ENCODE measurements at places on chromosomes 7 and 10.

GRCh38 chr10:25575343-25575742 lies 358.7 kb upstream of the MYO3A start:
- no peak for DNase-seq

- DNase-seq = no peak
Observed at GRCh38 chr10:131856441-131857094, 44.2 kb upstream of the PPP2R2D start.

DNA sequence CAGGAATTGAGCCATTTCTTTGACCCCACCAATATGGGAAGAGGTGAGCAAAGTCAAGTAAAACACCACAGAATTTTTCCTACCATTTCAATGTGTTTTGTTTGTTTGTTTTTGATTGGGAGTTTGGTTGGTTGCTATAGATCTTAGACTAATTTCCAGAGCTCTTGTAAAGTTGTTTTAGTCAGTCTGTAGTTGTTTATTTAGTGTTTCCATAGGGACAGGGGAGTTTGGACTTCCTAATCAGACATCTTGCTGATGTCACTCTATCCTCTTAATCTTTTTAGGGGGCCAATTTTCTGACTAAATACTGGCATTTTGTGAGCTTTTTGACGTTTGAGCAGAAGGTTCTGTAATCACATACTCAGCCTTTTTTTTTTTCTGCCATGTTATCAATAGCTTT lies 266.9 kb downstream of the ABCA13 start:
- DNase-seq = no peak

DNA sequence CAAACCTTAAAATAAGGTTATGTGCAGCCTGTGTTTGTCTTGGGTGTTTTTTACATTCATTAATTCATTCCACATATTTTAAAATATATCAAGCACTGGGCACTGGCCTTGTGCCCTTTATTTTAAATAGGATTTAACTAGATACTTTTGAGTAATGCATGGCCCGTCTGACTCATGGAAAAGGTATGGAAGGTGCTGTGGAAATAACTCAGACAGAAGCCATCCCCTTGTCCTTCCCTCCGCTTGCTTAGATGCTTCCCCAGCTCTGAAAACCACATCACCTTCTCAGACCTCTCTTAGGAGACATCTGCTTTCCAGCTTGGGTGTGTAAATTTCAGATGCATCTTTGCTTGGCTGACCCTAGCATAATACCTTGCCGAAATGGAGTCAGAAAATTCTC lies 30.5 kb downstream of the SLC18A2 start:
- no peak for DNase-seq

GRCh38 chr10:17029581-17030271 lies 99.9 kb downstream of the CUBN start:
- DNase-seq = no peak

DNA sequence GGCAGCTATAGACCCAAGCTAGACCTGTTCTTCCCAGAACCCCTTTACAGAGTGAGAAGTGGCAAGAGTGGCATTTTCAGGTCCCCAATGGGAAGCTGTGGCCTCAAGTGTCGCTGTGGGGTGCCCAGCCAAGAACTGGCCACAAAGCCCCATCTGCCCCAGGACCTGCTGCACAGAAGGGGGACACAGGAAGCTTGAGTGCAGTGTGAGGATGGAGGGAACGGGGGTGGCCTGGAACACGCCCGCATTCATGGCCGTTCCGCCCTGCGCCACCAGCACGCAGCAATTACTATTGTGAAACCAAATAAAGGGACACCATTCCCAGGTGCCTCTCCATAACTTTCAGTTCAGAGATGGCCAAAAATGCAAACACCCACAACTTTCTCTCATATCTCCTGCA lies 237.6 kb upstream of the TCERG1L start:
- DNase-seq = no peak

DNA sequence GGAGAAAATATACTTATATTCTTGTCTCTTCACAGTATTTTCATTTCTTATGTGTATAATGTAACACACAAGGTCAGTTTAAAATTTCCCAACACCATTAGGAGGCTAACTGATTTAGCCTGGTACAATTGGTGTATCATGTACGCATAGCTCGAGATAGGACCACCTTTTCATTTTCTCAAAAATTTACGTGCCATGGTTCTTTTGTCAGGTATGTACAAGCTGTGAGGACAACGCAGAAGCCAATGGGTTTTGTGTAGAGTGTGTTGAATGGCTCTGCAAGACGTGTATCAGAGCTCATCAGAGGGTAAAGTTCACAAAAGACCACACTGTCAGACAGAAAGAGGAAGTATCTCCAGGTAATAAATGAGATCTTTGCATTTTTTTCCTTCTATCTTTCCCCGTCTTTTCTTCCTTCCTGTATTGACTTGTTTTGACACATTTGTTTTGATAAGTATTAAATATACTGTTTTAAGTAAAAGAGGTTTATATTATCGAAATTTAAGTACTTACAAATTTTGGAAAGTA lies 55.0 kb downstream of the TRIM24 start:
- DNase-seq = no peak

- peak; percentile 44 for DNase-seq
Observed at GRCh38 chr10:55058800-55059199, 257.8 kb upstream of the PCDH15 start.

DNA sequence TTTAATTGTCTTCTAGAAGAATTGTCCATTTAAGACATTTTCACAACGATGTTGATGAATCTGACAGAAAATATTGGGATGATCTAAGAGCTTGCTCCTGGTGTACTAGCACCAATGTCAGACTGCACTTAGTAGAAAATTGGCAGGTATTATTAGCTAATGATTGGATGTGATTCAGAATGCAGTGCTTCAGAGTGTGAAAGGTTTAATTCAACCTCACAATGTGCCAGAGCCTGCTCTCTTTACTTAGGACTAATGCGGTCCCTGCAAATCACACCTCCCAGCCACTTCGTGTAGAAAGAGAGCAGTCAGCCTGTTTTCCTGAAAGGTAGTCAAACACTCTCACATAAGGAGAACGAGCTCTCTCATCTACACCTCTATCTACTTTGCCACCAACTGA lies 197.5 kb downstream of the ZNF438 start:
- no peak for DNase-seq

DNA sequence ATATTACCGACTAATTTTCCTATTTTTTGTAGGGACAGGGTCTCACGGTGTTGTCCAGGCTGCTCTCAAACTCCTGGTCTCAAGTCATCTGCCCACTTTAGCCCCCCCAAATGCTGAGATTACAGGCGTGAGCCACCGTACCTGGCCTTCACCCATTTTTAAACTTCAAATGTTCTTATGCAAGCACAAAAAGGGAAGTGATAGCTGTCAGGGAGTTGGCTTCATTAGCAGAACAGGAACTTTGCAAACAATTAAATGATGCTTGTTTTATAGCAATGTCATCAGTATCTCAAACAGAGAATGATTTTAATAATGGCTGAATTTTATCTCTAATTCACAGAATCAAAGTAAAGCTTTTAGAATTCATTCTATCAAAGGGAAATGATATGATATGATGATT lies 49.8 kb upstream of the FAM171A1 start:
- no peak for DNase-seq

DNA sequence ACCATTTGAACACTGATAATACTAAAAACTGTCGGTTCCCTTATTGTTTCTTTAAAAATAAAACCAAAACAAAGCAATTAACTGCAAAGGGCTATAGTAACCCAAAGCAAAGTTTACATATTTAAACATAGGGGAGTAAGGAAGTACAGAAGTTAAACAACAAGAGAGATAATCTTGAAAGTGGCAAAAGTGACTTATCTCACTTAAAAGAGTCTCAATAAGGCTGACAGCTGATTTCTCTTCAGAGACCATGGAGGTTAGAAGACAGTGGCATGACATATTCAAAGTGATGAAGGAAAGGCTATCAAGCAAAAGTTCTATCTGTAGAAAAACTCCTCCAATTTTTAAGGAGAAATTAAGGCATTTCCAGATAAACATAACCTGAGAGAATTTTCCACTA lies 233.5 kb upstream of the HDAC9 start:
- peak; percentile 51 for DNase-seq

DNA sequence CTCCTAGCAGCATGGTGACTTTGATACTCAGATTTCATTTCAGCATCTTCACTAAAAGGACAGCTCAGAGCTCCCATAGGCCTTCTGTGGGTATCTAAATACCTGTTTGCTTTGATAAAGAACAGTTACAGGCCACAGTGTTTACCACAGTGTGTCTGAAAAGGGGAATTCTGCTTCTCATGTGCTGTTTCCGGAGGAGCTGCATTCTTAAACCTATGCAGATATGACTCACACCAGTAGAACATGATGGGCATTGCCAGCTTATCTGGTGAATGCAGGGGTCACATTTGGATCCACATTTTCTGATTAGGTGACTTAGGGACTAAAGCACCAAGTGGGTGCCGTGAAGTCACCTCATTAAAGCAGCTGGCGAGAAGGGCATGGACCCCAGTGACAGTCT lies 52.6 kb downstream of the TRRAP start:
- DNase-seq = no peak

GRCh38 chr7:73899731-73900142 lies 38.8 kb downstream of the TMEM270 start:
- peak; percentile 21 for DNase-seq

DNA sequence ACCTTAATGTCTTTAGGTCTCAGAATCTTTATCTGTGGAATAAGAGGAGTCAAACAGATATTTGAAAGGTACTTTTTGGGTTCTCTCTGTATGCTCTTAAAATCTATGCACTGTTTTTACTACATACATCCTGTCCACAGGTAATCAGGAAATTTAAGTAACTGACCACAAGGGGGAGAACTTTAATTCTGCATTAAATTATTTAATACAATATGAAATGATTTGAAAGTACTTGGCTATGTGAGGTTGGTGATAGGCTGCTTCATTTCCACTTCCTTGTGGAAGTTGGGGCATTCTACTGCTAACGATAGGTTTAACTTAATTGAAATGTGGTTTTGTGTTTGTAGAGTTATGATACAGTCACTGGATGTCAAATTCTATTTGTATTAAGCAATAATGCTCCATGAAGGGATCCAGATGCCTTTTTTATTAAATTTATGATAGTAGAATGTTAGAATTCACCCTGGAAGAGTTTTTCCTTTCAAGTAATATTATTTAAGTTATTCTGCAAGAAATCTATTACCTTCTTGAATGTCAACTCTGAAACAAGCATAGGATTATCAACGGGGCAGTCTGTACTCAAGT lies 6.0 kb downstream of the TEX47 start:
- DNase-seq = peak; percentile 57

DNA sequence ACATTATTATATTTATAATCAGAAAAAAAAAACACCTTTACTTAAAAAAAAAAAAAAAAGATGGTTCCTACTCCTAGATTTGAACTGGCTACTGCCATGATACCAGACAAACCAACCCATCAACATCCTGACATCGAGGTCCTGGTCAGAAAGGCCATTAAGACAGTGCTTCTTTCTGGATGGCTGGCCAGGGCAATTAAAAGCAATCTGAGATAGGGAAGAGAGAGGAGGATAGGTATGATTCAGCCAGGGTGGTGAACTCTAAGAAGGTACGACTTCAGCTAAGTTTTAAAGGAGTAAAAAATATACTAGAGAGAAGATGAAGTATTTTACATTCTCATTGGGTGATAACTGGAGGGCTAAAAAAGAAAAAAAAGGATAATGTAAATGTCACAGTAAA lies 139.0 kb downstream of the DOCK4 start:
- DNase-seq = peak; percentile 76

DNA sequence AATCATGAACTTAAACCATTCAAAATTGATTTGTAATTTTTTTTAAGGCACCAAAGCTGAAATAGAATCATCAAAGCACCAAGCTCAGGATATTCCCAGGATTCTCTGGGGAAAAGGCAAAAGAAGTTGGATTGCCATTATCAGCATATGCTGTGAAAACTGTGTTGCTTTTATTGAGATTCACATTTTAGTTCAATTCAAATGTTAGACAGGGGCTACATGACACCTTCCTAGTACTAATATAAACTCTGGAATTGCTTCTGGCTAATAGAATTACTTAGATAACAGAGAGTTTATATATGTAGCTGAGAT lies 4.3 kb upstream of the NDST2 start:
- DNase-seq = no peak

GRCh38 chr10:98808282-98808892 lies 361.7 kb upstream of the HPS1 start:
- DNase-seq = no peak

DNA sequence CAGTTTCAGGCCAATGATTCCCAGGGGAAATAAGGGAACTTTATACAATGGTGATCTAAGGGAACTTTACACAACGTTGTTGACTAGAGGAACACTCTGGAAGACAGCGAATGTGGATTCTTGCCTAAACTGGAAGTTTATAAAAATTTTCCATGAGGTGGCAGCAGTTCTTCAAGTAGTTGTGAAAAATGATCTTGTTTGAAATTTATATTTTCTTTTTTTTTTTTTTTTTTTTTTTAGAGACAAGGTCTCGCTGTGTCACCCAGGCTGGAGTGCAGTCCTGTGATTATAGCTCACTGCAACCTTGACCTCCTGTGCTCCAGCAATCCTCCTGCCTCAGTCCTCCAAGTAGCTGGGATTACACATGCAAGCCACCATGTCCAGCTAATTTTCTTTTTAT lies 32.1 kb upstream of the GTF2I start:
- DNase-seq = peak; percentile 19

DNA sequence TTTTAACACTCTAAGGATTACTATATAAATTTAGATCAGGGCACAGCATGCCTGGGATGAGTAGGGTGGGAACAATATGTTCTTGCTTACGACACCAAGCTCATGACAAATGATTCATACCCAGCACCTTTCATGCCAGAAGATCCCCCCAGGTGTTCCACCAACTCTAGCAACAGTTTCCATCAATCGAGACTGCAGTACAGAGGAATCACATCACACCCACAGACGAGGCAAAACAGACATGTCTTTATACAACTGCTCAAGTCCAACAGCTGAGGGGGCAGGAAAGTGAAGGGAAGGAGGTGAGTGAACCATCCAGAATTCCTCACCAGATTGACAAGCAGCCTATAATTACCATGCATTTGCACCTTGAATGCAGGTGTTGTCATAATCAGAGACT lies 3.6 kb downstream of the SORCS1 start:
- DNase-seq = no peak

- DNase-seq = peak; percentile 80
Observed at GRCh38 chr10:48691812-48692528, 7.3 kb downstream of the WDFY4 start.

DNA sequence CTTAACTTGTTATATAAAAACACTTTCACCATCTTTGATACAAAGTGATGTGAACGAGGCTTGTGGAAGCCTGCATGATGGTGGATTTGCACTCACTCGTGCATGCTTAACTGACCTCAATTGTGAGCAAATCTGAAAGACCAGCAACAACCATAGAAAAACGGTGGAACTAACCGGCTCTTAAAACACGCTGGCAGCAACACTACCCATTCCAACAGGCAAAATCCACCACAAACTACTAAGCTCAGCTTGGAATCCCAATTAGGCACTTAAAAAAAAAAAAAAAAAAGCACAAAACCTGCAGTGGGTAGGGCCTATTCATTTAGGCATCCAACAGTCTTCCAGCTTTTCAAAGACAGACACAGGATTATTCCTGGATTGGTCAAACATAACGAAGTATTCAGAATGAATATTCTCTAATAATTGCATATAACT lies 1.8 kb downstream of the GDI2 start:
- peak; percentile 36 for DNase-seq

DNA sequence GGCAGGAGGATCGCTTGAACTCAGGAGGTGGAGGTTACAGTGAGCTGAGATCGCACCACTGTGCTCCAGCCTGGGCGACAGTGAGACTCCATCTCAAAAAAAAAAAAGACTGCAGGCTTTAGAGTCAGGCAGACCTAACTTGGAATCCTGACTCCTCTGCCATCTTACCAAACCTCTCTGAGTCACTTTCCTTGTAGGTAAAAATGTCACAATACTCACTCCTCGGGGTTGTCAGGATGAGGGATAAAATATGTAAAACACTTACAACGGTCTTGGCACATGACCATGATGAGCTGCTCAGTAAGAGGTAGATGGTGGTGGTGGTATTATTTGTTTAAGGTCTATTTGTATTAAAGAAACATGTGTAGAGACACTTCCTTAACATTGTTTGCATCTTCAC lies 154.1 kb upstream of the PDE1C start:
- no peak for DNase-seq

All from NCI-H69 (cell line).